HS-5 (cell line): ENCODE measurements at places on chromosomes 6 and 20.

DNA sequence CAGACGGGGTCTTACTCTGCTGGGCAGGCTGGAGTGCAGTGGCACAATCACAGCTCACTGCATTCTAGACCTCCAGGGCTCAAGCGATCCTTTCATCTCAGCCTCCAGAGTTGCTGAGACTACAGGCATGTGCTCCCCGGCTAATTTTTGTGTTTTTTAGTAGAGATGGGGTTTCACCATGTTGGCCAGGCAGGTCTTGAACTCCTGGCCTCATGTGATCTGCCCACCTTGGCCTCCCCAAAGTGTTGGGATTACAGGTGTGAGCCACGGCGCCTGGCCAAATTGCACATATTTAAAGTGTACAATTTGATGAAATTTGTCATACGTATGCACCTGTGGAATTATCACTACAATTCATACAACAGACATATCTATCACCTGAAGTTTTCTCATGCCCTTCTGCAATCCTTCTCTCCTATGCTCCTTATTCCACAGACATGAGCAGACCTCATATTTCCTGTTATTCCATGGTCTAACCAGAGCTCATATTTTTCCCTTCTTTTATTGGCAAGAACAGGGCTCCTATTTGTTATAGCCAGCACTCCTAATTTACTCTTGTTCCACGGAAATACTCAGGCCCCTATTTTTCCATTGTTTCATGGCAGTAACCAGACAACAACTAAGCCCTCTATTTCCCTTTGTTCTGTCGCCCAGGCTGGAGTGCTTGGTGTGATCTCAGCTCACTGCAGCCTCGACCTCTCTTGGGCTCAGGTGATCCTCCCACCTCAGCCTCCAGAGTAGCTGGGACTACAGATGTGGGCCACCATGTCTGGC is 2.2 kb upstream of the CSTL1 start:
- no peak for DNase-seq

DNA sequence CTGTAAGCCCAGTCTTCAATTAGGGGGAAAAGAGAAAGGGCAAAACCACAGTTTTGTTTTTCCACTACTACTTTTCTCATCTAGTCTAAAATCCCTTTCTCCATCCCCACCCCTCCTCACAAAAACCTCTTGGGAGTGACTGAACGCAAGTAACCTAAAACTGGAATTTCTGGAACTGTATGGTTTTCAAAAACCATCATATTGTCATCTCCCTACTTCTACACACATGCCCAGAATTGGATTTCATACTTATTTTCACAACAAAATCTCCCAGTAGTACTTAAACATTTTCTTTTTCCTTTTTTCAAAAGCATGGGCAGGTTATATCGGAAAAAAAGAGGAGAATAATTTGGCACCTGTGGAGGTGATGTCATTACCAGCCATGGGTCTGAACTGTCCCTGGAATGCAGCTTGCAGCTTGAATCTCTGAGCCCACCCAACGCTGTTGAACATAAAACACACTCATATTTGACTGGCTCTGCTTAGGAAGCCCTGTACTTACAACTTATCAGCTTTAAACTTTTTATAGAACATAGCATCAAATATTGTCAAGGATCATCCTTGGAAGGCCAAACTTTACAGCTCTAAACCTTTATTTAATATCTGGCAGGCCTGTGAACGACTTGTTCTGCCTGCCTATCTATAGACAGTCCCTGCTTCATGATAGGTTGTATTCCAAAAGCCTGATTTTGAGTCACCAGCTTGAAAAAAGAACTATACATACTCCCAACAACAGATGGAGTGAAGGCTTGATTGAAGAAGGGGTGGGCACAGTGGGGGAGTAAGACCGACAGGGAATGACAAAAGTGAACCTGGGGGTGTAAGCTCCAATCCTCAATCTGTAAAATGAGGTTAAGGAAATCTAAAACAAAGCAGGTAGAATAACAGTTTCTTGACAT is 59.3 kb downstream of the EPB41L2 start:
- DNase-seq = no peak

GRCh38 chr6:21360336-21360735 is 233.2 kb upstream of the SOX4 start:
- DNase-seq = no peak

DNA sequence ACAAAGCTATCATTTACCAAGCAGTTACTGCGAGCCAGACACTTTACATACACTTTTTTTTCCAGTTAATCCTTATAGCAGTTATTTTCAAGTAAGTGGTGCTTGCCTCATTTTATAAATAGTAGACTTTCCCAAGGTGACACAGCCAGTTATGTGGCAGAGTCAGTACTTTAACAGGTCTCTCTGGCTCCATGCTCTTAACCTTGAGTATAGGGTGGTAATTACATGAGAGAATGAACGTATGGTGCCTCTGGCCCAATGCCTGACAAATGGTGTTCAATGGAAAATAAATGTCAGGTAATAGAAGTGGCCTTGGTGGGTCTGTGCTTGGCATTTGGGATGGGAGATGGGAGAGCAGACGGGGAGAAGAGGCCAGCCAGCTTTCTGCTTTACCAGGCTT is 316.3 kb downstream of the SLC35F1 start:
- no peak for DNase-seq

- DNase-seq = no peak
Measured at GRCh38 chr20:51750770-51751388, 17.3 kb downstream of the ATP9A start.

DNA sequence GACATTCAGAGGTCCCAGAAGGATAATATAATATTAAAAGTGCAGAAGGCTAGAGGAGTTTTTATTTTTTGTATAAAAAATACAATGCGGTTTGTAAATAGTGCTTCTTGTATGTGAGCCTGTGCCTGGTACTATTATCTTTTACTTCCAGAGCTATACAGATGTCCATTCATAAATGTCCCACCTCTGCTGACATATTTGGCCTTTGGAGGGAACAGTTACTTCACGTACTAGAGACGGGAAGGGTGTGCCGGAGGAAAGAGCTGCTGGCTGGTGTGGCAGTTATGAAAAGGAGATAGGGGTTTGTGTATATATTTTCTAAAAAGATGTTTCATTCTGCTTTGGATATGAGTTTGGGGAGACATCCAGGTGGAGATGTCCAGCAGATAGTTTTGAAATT is 8.8 kb downstream of the CD109 start:
- DNase-seq = no peak

DNA sequence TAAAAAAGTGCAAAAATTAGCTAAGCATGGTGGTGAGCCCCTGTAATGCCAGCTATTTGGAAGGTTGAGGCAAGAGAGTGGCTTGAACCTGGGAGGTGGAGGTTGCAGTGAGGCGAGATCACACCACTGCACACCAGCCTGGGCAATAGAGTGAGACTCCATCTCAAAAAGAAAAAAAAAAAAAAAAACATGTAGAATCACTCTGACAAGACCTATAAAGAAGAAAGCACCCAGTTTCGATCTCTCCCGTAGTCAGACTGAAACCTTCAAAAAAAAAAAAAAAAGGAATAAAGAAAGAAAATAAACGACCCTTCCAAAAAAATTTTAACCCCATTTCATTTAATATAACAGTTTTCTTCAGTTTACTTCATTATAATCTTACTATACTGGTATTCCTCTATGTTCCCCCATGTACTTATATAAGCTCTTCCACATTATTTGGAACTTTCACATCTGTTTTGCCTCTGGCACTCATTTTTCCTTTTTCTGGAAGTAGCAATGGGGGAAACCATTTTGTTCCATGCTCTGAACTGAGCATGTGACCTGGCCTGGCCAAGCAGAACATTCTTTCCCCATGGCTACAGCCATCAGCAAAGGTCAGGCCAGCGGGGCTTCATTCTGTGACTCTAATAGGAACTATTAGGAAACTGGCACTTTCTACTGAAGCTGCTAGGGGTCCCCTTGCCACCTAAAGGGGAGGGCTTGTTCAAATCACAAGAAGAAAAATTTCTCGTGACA is 9.6 kb downstream of the SLC18B1 start:
- no peak for DNase-seq

DNA sequence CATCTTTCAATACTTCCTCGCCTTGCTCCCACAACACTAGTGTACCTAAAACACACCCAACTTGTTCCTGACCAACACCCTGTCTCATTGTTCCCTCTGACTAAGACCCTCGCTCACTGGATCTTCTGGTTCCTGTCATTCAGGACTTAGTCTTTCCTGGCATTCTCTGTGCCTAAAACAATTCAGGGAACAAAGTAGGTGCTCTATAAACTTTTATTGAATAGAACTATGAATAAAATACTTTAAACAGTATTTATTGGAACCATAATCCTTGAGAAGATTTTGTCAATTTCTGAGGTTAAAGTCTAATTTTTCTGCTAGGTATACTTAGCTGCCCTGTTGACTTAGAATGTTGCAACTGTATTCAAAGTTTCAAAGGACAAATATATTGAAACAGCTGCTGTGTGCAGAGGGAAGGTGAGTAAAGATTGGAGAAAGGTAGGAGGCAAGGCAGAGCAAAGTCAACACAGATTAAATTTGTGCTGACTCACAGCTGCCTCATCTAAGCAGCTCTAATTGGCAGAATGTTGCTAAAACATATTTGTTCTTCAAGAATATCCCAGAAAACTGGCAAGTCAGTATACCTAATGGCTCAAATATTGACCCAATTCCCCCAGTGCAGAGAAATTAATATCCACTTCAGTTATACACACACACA is 37.6 kb downstream of the GSTA2 start:
- no peak for DNase-seq

- DNase-seq = no peak
Measured at GRCh38 chr6:84017709-84018452, 15.7 kb upstream of the MRAP2 start.

- no peak for DNase-seq
Measured at GRCh38 chr6:81589465-81590313, 162.8 kb downstream of the TENT5A start.

DNA sequence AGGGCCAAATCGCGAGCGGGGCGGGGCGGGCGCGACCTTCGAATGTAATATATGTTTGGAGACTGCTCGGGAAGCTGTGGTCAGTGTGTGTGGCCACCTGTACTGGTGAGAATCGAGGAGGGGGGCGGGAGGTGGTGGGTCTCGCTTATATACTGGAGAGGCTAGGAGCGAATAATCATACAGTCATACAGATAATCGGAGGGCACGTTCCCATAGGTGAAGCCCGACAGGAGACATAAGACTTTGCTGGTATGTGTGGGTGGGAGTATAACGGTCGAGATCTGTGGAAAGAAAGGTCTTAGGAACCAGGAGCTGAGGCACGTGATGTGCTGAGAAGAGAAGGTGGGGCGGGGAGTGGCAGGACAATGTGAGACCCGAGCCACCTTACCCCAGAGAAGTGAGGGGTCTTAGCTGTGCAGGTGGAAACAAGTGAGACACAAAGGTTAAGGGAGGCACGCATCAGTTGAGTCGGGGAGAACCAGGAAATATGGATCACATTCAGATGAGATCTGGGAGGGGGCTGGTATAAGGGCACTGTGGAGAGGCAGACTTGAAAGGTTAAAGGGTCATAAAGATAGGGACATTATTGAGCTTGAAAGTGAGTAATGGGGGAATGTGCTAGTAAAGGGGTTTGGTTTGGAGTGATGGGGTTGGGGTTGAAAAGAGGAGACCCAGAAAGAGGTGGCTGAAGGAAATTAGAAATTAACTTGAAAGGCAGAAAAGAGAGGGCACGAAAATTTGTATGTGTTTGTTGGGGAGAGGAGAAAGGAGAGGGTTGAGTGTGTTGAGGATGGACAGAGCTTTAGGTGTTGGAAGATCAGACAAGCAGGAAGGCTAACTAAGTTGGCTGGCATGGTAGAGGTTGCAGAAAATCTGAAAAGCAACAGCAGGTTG is 589 bp downstream of the RNF5 start:
- DNase-seq = no peak

DNA sequence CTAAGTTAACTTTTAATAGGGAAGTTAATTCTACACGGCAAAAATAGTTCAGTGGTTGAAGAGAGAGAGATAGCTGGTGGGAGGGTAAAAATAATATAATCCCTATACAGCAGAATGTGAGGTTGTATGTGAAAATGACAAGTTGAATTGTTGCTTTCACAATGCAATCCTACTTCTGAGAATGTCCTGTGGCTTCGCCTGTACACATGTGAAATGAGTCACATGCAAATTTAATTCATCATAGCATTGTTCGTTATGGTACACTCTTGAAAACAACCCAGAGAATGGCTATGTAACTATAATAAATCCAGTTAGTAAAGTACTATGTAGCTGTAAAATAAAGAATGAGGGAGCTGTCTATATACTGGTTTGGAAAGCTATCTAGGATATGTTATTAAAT is 46.0 kb upstream of the HINT3 start:
- no peak for DNase-seq

DNA sequence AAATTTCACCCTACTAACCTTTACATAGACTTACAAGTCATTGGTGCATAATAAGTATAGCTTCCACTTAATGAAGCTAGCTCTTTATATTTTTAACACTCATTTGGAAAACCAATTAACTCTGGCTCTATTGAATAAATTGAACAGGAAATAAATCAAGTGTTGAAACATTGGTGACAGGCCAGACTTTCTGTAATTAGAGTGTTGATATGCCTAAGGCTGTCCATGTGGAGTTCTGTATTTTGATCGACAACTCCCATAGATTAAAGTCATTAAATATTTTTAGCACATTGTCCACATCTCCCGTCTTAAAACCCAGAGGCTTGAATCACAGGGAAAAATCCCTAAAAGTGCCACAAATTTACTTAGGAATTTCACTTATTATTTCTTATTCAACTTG is 468.3 kb downstream of the KHDRBS2 start:
- DNase-seq = no peak

DNA sequence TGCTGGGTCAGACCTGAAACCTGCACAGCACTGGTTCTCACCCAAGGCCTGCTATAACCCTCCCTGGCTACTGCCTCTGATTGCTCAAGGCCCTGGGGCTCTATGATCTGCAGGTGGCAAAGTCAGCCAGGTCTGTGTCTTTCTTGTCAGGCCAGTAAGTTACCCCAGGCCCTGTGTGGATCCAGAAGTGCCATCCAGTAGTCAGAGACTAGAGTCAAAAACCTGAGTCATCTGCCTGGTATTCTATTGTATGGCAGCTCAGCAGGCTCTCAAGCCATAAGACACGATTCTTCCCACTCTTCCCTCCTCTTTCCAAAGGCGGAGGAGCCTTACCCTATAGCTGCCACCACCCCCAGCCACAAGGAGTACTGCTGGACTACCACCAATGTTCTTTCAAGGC is 593.0 kb downstream of the FRK start:
- no peak for DNase-seq

GRCh38 chr6:83974409-83975050 is 59.0 kb upstream of the MRAP2 start:
- no peak for DNase-seq
